H1 (cell line): ENCODE measurements at places on chromosomes 3 and 15.
A peak's percentile ranks its signal among the peaks of the same experiment; 100 is the strongest.

DNA sequence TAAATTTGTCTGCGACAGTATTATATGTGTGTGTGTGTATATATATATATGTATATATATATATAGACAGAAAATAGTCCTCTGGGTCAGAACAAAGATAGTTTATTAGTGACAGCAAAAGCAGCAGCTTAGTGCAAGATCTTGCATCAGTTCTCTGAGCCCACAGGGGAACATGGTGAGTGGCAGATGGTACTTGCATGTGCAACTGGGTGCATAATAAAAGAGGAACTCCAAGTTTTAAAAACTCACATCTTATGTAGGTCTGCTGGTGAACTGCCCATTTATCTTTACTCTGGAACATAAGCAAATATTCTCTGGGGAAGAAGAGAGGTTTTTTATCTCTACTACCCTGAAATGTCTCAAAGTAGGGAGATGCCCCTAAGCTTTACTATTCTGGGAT is 276.4 kb downstream of the POLQ start:
- DNase-seq = no peak

GRCh38 chr15:85984241-85984640 is 95.4 kb upstream of the AGBL1 start:
- DNase-seq = no peak

DNA sequence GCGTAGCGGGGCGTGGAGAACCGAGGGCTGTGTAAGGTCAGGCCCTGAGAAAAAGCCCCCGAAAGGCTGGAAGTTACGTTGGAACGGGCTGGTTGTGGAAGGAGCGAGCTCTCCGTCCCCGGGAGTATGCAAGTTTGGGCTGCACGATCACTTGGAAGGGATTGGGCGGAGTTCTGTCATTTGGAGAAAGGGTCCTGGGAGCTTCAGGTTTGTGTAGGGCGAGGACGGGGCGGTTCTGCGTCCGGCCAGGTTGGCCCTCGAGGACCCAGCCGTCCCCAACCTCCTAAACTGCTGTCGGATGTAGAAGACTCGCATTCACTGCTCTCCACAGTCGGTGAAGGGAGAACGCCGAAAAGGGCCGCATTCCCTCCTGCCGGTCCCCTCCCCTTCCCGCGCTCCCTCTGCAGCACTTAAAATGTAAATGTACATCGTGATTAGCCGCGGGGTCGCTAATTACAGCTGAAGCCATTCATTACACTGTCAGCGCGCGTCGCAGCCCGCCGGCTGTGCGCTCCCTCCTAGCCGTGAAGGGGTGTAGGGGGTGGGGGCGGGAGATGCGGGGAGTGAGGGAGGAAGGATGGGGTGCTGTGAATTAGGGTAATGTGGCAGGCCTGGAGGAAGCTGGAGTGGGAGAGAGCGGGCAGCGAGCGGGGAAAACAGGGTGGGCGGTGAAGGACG is 2.5 kb upstream of the RPP25 start:
- DNase-seq = no peak

GRCh38 chr3:130662501-130662996 is 84.1 kb downstream of the PIK3R4 start:
- no peak for DNase-seq

GRCh38 chr3:112498914-112499711 is at the start of gene BTLA:
Gene BTLA (minus strand): TSS chr3:112499472. CDS start chr3:112499358, 114 bp downstream.
- no peak for DNase-seq

DNA sequence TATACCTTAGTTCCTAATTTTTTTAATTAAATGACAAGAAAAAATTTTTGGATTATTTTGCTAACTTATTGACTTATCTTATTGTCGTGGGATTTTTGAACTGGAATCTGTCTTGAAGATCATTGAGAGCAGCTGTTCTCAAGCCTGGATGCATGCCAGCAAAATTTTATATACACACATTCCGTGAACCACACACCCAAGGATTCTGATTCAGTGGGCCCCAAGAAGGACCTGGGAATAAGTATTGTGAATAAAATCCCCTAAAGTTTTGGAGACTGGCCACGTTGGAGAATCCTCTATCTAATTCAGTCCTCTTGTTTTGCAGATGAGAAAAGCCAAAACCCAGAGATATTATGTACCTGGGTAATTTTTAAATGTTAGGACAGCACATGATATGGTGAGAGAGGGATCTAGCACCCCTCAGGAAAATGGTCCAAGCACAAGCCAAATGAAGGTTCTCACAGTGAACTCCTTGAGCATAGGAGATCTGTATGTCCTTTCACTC is 55.2 kb downstream of the UNC13C start:
- no peak for DNase-seq

DNA sequence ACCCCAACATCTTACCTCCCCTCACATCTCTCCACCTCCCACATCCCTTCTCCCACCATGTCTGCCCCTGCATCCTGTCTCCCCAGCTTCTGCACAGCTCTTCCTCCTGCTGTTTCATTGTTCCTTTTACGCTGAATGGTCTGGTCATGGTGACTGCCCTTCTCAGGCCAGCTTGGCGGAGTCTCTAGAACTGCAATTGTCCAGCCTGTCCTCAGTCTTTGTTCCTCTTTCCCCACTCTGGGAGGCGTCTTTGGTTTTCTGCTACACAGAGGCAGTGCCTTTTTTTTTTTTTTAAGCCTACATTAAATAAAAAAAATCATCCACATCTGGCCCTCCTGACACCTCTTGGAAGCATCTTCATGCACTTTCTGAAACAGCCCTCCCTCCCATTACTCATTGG is 49.1 kb upstream of the SEC22A start:
- no peak for DNase-seq

GRCh38 chr15:98738689-98739401 is 90.5 kb downstream of the IGF1R start:
- no peak for DNase-seq

DNA sequence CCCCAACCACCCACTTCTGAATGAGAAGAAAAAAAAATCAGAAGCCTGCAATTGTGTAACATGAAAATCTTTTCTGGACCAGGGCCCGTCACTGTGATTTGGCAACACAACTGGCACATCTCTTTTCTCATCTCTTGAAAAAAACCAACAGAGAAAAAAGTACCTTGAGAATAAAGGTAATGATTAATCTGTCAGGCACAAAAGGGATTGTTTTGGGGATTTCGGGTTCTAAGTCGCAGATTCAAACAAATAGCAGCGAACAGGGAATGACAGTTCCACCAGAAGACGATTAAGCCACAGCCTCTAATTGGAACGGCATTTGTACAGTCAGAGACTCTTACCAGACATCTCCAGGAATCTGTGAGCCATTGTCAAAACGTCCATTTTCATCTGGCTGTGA is at the start of gene AQP9:
TSS of gene AQP9 (plus strand) at position 276 of the 400 bp plus-strand sequence. CDS start 185 bp downstream, outside the sequence.
- DNase-seq = no peak

GRCh38 chr15:52278636-52279367 is 16.8 kb downstream of the MYO5C start:
- DNase-seq = no peak

- DNase-seq = no peak
Measured at GRCh38 chr3:43418601-43419272, 132.4 kb downstream of the SNRK start.

GRCh38 chr3:186618318-186618938 is 5.6 kb downstream of the AHSG start:
- DNase-seq = no peak

- DNase-seq = no peak
Measured at GRCh38 chr3:139916271-139916670, 18.7 kb upstream of the CLSTN2 start.

GRCh38 chr3:49638445-49638844 is 35.7 kb upstream of the APEH start:
- DNase-seq = no peak

DNA sequence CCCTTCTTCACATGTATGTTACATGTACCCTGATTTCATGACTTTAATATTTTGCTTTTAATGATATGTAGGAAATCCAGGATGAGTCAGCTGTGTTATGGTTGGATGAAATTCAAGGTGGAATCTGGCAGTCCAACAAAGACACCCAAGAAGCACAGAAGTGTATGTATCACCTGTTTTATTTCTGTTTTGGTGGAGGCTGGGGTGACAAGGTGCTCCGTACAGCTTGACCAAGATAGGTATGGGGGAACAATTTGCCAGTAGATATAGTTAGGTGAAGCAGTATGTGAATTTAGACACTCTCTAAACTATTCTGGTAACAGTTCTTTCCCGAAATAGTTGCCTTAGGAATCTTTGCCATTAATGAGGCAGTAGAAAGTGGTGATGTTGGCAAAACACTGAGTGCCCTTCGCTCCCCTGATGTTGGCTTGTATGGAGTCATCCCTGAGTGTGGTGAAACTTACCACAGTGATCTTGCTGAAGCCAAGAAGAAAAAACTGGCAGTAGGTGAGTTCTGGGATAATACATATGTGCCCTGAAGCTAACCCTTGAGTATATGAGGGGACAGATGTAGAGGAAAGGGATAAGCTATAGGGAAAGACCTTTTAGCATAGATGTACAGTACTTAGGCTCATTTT is 63.7 kb upstream of the CRTC3 start:
- no peak for DNase-seq

DNA sequence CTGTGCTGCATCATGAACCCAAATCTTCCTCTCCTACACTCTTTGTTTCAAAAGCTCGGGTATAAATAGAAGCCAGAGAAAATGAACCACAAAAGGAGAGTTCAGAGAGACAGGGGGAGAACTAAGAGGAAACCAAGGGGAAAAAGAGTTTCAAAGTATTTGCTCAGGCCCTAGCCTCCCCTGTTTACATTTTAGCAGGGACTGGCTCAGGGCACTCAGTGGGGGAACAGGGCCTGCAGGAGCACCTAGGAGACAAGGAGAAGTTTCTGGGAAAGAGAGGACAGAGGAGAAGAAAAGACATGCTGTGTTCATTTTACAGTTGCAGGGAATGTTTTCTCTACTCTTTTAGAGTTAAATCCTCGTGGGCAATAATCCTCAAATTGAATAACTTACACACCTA is 8.5 kb upstream of the IL17RD start:
- no peak for DNase-seq

DNA sequence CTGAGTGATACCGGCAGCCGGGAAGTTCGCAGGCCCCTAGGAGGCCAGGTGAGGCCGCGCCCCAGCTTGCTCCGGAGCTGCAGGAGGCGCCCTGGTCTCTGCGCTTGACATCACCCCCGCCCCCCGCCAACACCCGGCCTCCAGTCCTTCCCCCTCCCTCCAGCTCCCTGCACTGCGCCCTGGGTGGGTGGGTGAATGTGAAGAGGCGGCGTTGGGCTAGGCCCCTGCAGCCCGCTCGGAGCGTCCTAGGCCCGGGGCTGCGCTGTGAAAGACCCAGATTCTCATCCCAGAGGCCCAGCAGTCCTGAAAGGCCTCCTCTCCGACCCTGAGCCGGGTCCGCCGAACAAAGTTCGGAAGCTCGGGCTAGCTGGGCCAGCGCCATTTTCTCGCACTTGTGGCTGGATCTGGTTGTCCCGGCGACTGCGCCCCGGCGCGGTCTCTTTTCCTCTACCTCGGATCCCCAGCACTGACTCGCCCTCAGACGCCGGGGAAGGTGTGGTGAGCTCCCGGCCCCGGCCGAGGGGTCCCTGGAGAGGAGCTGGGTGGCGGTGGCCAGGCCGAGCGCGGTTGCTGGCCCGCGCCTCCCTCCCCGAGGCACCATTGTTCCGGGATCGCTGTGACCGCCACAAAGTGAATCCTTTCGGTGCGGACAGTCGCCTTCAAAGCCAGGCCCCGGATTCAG is 12.9 kb downstream of the ZIC4 start:
- DNase-seq = peak; percentile 88

GRCh38 chr3:152720951-152721718 is 113.8 kb upstream of the P2RY1 start:
- no peak for DNase-seq

- no peak for DNase-seq
Measured at GRCh38 chr3:41364736-41365135, 165.4 kb downstream of the CTNNB1 start.

DNA sequence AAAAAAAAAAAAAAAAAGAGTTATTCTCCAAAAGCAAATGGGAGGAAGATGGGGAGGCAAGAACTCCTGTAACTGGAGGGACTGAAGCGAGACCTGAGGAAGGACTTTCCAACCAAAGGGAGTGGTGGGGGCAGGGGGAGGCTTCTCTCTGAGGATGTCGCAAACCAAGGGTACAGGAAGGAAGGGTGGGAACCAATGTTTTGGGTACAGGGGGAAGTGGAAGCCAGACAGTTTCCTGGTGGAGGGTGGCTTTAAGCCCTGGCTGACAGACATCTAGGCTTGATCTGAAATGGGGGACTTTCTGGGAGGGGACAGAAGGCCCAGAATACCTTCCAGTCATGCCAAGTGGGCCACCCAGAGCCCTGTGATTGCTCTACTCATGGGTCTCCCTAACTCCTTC is 27.0 kb downstream of the VIPR1 start:
- DNase-seq = no peak

DNA sequence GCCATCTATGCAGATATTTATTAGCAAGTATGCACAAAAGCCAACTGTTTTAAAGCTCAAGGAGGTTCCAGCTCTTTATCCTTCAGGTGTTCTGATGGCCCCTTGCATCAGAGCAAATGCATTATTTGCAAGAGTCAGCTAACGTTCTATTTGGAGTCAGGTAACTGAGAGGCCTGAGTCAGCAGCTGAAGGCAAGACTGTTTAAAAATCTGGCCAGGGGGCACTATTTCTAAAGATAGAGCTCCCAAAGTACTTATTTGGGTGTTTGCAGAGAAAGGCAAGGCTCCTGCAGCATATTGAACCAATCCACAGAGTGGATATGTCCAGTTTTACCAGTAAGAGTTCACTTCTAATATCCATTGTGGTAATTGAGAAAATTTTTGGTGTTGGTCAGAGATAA is 146.1 kb downstream of the LRTM1 start:
- no peak for DNase-seq

DNA sequence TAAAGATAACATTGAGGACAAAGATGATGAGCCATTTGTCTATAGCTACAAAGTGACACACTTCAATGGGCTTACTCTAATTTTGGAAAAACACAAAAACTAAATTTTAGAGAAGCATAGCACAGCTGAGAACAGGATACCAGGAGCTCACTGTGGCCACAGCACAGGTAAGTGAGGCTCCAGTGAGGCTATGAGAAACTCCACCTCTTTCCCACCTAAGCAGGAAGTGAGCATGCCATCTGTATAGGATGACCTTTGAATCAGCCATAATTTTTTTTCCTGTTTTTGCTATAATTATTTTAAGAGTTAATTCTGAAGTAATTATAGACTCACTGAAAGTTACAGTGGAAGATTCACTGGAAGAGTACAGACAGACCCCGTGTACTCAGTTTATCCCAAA is 82.1 kb upstream of the DCLK3 start:
- DNase-seq = no peak

- DNase-seq = no peak
Measured at GRCh38 chr3:56917361-56918110, 115.8 kb upstream of the ARHGEF3 start.

DNA sequence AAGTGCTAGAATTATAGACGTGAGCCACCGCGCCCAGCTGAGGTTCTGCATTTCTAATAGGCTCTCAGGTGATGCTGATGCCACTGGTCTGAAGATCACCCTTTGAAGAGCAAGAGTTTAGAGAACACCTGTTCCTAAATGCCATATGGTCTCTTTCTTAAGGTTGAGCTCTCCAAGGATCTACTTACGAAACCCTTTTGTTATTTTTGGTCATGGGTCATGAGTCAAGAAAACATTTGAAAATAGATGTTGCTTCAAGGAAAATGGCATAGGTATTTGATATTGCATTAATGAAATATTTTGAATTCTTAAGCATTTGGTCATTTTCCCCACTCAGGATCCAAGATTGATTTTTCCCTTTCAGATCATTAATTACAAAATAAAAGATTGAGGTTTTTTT is 74.7 kb upstream of the SOX2 start:
- no peak for DNase-seq
